ENCODE measurements at places on chromosomes 11 and 22.
A peak's percentile ranks its signal among the peaks of the same experiment; 100 is the strongest.

- DNase-seq, result peak; percentile 44
These were observed 10.2 kb upstream of the POU2F3 start for GRCh38 chr11:120229451-120230424.

GRCh38 chr11:115267238-115267781 is 236.9 kb downstream of the CADM1 start:
- no peak for DNase-seq

DNA sequence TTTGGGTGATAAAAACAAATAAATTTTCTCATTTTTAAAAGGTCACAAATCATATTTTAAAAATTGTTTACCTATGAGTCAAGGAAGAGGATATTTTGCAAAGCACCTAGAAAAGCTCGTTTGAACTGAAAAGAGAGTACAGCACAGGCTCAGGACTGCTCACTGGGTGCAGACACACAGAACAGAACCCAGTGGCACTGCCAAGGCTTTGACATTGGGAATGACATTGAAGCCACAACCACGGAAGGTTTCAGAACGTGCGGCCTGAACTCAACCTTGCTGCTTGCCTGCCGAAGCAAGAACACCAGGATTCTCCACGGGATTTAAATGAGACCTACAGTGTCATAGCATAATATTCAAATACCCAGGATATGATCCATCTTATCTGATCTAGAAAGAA is 597.1 kb upstream of the B3GAT1 start:
- no peak for DNase-seq

- DNase-seq, result peak; percentile 37
These were observed 29.6 kb downstream of the TMEM184B start for GRCh38 chr22:38243007-38243765.

DNA sequence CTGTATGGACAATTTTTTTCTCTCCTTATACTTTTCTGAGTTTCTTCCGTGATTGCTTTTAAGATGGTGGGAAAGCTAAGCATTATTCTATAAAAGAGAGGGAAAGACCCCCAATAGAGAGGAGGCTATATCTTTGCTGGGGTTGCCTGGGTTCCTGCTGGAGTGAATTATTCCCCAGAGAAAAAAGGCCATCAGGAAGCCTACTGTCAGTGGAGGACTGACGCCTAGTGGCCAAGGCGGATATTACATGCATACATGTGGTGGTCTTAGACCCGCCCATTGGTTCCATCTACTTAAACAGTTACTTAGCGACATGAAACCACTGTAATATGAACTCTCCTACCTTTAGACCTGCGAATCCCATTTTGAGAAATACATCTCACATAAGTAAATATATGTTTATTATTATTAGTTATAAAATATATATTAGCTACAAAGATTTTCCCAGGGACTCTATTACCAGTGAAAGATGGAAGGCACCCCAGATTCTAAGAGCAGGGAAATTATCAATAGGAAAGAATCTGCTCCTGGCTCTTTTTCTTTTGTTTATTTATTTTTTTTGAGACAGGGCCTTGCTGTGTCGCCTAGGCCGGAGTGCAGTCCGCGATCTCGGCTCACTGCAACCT is 15.7 kb upstream of the PGA3 start:
- peak; percentile 76 for DNase-seq

GRCh38 chr22:46942799-46943785 is 180.6 kb downstream of the TBC1D22A start:
- no peak for DNase-seq

GRCh38 chr11:132220474-132220873 is 850.1 kb downstream of the NTM start:
- peak; percentile 96 for DNase-seq

GRCh38 chr11:36342327-36342726 is 46.2 kb downstream of the PRR5L start:
- DNase-seq, result no peak

GRCh38 chr11:117879516-117880480 is 3.3 kb upstream of the FXYD6 start:
- DNase-seq, result no peak

- DNase-seq, result no peak
These were observed 6.5 kb downstream of the TKFC start for GRCh38 chr11:61339490-61339878.

DNA sequence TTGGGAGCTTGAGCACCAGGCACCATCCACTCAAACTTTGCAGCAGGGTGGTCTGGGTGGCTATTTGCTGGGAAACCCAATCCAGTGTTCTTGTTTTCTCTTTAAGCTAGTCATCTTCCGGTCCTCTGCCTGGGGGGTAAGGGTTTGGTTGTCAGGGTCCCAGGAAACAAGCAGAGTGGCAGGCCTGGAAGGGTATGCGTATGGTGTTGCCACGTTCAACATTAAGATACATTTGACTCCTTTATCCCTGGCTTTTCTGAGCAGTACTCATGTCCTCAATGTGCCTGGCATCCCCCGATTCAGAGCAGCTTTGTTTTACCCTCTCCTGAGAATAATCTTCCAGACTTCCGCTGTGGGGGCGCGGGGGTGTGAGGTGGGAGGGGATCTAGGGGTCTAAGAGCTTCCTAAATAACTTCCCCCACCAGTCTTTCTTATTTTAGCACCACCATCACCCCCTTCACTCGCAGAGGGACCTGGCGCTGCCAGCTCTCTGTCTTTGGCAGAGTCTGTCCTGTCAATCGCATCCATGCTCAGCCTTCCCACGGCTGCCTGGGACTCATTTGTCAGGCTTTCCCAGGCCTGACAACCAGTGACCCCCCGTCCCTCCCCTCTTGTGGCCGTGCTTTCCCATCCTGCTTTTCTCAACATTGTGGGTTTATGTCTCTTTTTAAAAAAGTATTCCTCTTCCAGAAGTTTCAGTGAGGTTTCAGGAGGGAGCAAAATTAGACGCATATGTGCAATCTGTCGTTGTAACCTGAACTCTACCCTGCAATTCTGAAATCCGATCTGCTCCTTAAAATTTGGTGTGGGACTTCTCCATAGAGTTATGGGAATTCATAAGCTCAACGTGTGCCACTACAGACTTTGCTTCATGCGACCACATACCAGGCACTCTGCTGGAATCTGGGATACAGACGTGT is 27.0 kb upstream of the RBFOX2 start:
- DNase-seq, result peak; percentile 75

GRCh38 chr11:13065200-13065787 is 56.2 kb downstream of the RASSF10 start:
- no peak for DNase-seq

DNA sequence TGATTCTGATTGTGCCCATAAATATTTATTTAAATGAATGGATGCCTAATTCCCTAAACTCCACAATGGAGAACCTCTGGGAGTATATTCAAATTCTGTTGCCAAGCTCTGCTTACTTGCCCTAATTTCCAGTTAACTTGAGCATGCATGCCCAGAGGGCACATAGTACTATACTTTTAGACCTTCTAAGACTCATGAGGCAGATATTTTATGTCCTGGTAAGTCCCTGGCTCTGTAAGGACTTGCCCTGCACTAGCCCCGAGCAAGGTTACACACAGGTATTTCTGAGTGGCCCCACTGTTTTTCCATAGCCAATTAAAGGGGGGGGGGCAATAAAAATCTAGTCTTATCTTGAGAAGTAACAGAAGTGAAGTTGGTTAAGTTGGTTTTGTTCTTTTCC is 21.1 kb upstream of the CAPRIN1 start:
- DNase-seq, result no peak

DNA sequence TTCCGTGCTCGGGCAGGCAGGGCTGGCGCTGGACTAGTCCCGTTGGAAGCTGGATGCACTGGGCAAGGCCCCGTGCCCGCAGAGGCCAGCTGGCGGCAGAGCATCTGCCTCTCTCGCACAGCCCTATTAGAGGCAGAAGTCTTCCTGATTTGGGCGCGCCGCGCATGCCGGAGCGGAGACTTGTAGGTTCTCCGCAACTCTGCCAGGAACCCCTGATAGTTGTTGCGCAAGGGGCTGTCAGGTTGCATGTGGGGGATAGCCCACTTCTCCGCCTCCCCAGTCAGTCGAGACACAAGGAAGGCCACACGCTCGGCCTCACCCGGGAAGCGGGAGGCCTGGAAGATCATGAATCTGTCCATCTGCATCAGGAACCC is 1.2 kb downstream of the RTL6 start:
- no peak for DNase-seq

- no peak for DNase-seq
These were observed 130.5 kb downstream of the LARGE1 start for GRCh38 chr22:33789690-33790253.

DNA sequence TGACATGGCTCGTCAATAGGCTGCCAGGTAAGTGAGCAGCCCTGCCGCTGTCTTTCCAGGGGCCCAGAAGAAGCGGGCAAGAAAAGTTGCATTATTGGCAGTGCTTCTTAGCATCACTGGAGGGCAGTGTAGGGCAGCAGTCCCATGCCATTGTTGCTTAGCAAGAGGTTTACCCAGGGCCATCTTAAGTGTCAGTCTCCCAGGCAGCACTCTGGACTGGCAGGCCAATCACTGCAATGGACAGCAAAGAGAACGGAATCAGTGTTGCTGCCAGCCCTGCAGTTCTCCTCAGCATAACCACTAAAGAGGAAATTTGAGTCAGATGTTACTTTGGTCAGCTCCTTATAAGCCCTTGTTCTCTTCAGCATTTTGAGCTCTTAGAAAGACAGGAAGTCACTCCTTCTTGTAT is 13.4 kb upstream of the GRK2 start:
- DNase-seq, result peak; percentile 44

DNA sequence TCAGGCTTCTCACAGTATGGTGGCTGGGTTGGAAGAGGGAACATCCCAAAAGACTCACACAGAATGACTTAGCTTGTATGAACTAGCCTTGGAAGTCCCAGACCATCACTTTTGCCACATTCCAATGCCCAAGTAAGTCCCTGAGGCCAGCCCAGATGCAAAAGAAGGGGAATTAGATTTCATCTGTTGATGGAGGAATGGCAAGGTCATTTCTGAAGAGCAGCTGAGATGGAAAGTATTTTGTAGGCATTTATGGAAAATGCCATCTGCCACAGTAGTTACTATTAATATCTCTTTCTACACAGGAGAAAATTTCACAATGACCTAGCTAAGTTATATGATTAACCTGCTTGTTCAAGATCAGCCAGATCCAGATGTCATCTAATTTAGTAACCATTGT is 58.8 kb downstream of the ENDOD1 start:
- DNase-seq, result peak; percentile 16

- no peak for DNase-seq
These were observed 16.4 kb downstream of the TOM1 start for GRCh38 chr22:35315855-35316745.

GRCh38 chr11:20459865-20460264 is 72.3 kb downstream of the PRMT3 start:
- DNase-seq, result no peak

- no peak for DNase-seq
These were observed 26.9 kb downstream of the RASD2 start for GRCh38 chr22:35567351-35568141.

- no peak for DNase-seq
These were observed 49.8 kb upstream of the ANO1 start for GRCh38 chr11:70028147-70028855.

- DNase-seq, result peak; percentile 60
These were observed 10.9 kb downstream of the INS start for GRCh38 chr11:2149864-2150847.
